ENCODE measurements at places on chromosomes 3 and 15.

DNA sequence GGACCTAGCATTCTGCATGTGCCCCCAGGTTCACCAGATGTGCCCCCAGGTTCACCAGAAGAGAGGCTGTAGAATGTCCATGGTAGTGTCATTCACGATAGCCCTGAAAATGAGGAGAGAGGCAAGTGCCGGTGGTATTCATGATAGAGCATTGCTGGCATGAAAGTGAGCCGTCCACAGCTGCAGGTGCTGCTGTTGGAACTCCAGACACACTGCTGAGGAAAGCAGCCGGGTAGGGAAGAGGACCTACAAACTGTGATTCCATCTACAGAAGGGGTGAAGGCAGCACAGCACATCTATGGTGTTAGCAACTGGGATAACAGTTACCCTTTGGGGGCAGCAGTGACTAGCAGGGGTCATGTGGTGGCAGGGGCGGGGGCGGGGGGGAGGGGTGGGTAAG, 125.0 kb upstream of the PLXNA1 start:
- DNase-seq = no peak

DNA sequence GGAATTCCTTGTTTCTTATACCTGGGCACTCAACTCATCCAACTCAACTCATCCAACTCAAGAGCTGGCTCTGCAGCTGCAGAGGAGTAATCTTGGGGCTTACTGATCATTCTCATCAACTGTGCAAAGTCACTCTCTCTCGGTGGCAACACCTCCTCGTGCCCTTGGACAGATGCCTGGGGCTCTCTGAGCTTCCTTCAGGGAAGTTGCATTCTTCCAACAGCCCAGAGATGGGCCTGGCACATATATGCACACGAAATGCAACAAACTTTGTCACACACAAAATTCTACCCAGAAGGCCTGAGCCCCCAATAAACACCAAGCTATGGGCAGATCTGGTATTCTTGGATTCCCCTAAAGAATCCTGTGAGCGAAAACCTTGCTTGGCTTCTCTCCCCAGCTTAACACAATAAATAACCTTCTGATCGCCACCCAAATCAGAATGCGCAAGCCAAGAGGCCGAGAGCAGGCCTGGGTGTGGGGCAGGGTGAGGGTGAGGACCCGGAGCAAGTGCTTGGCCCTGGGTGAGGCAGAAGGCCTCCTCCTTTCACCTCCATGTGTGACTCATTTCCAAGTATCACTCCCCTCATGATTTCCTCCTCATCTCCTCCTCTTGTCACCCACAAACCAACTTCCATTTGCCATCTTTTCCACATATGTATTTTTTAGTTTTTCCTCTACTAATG, 15.4 kb downstream of the TGM5 start:
- DNase-seq = no peak

GRCh38 chr3:169149349-169149890, 514.1 kb downstream of the MECOM start:
- peak; percentile 61 for DNase-seq

- DNase-seq = no peak
These were observed 58.7 kb upstream of the TGFBR2 start for GRCh38 chr3:30547716-30548115.

GRCh38 chr3:117489663-117490079, 780.1 kb downstream of the TUSC7 start:
- no peak for DNase-seq

- DNase-seq = no peak
These were observed 19.7 kb upstream of the PTPRG start for GRCh38 chr3:61541694-61542093.

GRCh38 chr3:155325263-155325835, 31.9 kb upstream of the STRIT1 start:
- no peak for DNase-seq

Data from nucleus accumbens (tissue), 56 donors.